ENCODE measurements at places on chromosomes 7 and 10.

GRCh38 chr10:20582041-20582440, 315.1 kb downstream of the NEBL start:
- DNase-seq = no peak

DNA sequence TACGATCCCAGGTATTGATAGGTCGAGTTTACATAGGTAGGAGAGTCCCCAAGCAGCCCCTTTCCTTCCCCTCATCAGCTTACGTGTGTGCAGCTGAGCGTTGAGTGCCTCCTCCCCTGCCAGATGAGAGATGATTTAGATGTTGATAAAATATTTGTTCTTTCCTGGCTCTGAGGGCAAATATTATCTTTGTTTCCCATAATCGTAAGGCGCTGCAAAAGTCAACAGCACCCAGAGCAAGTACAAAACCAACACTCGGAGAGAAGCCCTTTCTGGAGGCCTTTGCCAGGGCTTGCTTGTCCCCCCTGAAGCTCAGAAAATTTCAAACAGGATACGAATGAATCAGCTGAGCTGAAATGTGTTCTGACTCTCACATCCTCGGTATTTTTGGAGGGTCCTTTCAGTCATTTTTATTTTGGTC, 683.2 kb downstream of the LRMDA start:
- peak; percentile 14 for DNase-seq

DNA sequence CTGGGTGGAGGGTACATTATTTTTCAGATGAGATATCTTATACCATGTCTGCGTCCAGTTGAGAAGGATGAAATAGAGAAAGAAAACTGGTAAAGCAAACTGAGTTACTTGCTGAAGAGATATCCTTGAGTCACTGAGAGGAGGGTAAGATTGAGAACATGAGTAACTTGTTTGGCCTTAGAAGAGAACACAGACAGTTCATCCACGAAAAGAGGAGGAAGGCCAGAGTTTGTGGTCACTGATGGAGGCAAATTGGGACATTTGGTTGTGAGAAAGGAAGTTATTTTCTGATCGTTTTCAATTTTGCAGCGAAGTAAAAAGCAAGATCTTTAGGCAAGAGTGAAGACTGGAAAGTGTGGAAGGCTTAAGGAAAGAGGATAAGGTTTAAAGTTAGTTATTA, 15.6 kb downstream of the MBL2 start:
- no peak for DNase-seq

DNA sequence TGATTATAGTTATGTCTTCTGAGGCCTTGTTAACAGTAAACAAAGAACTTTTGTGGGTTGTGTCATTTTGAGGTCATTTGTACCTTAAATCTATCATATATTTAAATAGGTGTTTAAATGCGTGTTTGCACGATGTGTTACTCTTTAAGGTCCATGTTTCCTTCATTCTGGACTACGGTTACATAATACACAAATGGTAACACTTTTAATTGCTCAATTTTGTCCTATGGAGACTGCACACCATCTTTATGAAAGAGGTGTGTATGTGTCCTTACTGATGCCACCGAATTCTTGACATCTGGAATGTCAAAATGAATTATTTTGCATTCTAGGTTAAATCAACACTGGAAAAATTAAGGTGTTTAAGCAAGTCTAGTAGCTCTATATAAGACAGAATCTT, 1.7 kb downstream of the PALS2 start:
- DNase-seq = no peak

DNA sequence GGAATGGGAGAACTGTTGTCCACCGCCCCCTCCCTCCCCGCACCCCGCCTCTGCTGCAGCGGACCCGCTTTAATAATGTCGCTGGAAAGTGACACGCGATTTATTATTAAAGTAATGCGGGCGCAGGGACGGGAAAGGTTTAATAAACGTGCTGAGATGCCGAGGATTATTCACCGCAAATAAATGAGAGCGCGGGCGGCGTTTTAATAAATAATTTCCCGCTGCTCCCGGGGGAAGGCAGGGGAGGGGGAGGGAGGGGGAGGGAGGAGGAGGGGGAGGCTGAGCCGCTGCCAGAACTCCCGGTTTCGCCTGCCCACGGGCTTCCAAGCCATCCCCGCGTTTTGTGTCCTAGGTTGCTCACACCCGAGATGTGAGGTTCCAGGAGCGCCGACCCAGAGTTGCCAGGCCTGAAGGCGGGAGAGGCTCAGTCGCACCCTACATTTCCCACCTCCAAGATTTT, 5.1 kb downstream of the KAZALD1 start:
- peak; percentile 10 for DNase-seq

DNA sequence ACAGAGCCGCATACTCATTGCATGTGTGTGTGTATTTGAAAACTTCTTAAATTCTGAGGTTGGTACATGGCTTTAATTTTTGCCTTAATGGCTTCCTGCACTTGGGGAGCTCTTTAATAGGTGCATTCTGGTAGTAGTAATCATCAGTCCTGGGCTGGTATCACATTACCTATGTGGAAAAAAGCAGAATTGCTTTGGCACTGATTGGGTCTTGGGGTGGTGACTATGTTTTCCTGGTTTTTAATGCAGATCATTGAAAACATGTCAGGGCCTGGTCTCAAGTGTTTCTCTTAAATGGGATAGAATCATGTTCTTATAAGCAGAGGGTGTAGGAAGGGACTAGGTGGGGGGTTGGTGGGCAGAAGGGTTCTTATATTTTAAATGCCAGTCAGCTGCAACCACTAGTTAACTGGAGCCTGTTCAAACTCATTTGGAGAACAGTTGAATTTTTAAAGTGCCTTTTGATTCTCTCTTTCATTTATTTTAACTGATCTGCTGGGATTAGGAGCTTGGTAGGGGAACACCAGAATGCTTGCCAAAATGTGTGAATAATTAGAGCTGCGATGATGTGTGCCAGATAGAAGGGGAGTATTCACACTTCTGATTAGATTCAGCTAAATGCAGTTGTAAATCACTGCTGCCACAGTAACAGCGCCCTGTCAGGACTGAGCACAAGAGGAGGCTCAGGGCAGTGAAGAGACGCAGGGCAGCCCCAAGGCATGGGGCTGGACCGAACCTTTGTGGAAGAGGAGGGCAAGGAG, 633.5 kb upstream of the GALNT17 start:
- no peak for DNase-seq

DNA sequence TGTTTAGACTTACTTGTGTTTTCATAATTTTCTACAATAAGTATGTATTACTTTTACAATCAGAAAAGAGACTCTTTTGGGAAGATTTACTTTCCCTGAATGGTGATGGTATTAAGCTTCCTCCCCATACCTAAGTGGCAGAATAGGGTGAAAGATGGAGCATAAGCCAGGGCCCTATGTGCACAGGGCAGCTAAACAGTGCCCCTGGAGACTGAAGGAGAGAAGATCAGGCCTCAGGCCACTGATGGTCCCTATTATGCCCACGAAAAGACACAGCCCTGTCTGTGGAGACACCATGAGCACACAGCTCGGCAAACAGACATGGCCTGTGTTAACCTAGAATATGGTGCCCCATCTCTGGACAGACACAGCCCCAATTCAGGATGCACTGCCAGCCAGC, 139.4 kb downstream of the OAT start:
- no peak for DNase-seq

- DNase-seq = peak; percentile 33
These were observed 62.3 kb upstream of the LBX1 start for GRCh38 chr10:101291331-101292193.

DNA sequence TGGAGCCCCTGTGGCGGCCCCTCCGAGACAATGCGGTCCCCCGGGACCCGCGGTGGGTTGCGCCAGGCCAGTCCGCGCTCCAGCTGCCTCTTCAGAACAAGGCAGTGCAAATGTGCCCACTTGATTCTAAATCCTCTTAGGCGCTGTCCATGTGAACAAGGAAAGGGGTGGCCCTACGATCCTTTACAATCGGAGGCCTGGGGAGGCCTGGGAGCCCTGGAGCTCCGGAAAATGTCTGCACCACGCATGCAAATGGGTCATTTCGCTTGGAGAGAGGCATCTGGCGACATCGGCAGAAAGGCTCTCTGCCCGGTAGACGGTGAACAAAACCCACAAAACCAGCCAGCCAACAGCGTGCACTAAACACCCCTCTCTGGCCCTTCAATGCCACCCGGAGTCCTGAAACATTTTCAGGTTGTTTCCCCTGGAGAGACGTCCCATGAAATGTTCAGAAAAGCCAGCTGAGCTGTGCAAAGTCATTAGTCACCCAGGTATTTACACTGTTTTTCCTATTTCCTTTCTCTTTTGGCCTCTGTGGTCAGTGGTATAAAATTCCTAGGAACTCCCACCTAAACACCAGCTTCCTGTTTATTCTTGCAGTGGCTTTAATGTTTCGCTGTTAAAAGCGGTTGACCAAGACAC, 102.8 kb upstream of the ZNF438 start:
- DNase-seq = peak; percentile 76

DNA sequence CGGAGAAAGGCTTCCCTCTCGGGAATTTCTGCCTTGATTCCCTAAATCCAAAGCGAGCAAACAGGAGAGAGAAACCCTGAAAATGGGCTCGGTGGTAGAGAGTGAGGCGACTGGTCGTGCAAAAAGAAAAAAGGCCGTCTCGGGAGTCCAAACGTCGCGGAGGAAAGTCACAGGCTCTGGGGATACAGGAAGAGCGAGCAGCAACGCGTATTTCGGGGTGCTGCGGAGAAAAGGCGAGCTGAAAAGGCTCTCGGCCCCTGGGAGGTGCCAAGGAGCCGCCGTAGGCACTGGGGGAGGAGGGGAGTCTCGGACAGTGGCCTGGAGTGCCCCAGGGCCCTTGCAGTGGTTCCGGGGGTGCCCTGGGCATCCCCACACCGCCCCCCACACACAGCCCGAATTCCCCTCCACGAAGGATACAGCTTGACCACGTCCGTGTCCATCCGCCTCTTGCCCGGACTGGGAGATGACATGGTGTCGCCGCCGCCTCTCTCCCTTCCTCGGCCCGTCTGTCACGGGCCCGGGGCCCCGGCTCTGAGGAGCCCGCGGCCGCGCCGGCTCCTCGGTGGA, 591 bp downstream of the UBE2H start:
- DNase-seq = no peak

DNA sequence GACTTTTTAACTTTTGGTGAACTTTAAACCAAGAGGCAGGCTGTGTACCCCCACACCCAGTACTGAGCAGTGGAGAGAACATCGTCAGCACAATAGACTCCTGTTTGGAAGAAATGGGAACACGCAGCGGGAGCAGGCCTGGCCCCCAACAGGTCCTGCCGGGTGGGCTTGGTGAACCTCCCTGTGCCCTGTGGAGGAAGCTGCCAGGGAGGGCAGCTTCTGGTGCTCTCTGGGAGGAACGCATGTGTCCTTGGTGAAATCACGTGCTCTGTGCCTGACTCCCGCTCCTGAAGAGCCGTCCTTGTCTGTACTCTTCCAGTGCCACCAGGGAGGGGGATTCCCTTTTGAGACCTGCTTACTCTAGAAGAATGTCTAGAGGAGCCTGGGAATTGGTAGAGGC, 31.6 kb downstream of the CHAT start:
- DNase-seq = no peak

DNA sequence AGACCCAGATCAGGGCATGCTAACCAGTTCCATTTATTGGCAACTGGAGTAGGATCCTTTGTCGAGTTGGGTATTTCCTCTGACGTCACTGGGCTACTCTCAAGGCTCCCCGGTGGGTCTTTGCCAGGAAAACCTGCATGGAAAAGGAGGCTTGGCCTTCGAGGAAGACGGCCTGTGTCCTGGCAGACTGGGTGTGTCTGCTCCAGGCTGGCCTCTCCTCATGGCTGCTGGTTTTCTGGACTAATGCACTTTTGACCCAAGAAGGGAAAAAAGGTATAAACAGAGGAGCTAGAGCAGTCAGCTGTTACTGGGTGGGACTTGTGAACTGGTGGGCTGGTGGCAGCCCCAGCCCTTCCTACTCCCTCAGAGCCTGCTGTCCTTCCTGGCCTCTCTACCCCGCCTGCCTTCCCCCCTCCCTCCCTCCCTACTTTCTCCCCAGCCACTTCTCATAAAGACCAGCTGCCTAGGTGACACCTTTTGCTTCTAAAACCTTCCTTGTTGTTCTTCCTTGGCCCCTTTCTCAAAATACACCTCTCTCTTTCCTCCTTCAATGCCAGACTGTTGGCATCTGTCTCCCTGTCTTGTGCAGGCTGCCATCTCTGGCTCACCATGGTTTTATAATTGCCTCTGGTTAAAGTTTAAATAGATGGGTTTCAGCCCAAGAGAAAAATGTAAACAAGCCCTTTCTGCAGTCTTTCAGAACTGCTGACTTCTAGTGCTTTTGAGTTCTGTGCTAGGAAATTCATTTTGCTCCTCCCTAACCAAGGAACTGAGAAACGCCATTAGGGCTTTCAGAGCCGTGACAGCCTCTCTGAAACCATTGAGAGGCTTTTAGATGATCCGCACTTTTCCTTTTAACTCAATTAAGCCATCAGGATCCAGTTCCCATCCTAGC, 101.8 kb upstream of the MKLN1 start:
- DNase-seq = no peak

GRCh38 chr10:45817912-45818311, 29.4 kb downstream of the AGAP4 start:
- DNase-seq = no peak

DNA sequence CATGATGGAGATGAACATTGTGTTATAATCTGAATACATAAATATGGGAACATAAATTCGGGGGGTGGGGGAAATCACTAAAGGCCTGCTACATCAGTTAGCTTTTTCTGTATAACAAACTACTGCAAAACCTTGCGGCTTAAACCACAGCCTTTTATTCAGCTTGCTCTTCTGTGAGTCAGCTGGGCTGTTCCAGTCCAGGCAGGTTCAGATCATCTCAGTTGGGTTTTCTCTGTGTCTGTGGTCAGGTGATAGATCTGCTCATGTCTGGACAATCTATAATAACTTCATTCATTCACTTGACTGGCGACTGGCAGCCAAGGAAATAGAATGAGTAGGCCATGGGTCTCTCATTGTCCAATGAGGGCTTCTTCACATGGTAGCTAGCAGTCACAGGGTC, 23.5 kb downstream of the HTR7 start:
- no peak for DNase-seq

- DNase-seq = no peak
These were observed 50.1 kb downstream of the NSUN6 start for GRCh38 chr10:18601321-18601720.

DNA sequence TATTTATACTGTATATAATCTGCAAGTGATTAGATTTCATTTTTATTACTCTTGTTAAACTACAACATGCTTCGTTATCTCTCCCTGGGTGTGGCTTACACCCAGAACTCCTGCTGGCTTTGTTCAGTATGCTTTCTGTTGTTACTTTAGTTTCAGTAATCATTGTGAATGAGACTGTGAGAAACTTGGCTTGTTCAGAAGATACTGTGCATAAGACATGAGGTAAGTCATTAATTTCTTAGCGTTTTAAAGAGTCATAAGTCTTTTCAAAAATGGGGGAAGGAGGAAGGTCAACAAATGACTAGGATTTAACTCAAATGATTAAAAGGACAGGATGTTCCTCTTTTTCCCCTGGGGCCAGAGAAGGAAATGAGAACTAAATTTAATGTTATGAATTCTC, 11.6 kb upstream of the ADD3 start:
- no peak for DNase-seq

GRCh38 chr10:93478873-93479272, 3.3 kb downstream of the MYOF start:
- DNase-seq = no peak
